ENCODE measurements at places on chromosomes 3 and 15.

- DNase-seq, result no peak
Observed at GRCh38 chr3:178804606-178805005, 267.0 kb downstream of the ZMAT3 start.

- no peak for DNase-seq
Observed at GRCh38 chr3:65716071-65716751, 322.5 kb downstream of the MAGI1 start.

DNA sequence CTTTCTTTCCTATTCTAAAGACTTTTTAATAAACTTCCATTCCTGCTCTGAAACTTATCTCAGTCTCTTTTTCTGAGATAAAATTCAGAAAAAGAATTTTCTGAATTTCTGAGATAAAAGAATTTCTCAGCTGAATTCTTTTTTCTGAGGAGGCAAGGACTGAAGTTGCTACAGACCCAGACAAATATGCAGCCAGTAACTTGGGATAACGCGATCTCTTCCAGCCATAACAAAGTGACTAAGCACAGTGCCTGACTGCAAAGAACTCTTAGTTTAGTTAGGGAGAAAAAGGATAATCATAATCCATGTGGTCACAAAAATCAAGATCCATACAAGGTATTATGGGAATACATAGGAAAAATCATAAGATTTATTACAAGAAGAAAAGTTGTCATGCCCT, 222.0 kb upstream of the GAP43 start:
- DNase-seq, result no peak

DNA sequence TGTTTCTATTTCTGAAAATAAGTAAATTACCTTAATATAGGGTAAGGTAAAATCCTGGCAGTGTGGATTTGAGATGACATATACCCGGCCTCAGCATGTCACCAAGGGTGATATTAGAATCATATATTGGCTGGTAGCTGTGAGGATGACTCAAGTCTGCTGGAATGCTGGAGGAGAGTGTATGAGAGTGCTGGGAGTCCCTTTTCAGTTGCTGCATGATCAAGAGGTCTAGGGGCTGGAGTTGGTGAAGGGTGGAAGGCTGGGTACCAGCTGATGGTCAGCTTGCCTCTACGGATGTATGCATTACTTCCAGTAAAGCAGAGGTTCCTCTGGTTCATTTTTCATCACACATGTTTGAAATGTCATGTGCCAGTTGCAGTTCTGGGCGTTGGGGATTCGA, 40.6 kb downstream of the SLC25A26 start:
- no peak for DNase-seq

- DNase-seq, result no peak
Observed at GRCh38 chr3:139267300-139268246, 76.2 kb upstream of the MRPS22 start.

GRCh38 chr15:74497584-74497983, 36.6 kb upstream of the UBL7 start:
- DNase-seq, result no peak

DNA sequence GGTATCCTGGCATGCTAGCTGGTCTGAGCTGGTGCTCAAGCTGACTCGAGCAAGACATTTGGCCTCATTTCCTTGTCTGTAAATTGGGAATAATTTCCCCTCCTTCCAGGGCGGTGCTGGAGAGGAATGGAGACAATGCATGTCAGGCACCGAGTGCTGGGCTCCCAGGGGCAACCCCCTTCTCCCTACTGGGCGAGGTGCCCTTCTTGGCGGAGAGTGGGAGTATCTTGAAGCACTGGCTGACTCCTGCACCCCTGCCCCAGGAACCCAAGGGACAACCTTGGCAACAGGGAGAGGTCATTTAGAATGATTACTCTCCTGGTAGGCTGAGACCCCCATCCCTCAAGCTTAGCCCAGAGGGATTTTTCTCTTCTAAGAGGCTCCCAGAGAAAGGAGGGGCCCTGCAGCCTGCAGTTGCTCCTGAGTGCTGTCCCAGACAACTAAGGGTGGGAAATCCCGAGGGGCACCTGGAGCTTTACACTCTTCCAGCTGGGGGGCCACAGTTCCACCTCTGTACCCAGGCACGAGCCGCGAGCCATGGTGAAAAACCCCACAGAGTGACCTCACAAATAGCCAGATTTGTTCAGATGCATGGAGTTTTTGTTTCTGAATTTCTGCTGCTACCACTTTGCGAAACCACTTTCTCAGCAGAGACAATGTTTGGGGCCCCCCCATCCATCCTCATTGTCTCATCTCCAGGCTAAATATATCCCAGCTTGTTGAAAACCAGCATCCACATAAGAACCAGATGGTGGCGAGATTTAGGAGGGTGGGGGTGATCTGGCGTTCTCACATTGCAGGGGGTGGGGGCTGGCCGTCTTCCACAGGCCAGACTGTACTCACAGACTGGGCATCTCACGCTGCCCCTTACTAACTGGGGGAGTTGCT, 44.8 kb downstream of the ABTB1 start:
- DNase-seq, result no peak

DNA sequence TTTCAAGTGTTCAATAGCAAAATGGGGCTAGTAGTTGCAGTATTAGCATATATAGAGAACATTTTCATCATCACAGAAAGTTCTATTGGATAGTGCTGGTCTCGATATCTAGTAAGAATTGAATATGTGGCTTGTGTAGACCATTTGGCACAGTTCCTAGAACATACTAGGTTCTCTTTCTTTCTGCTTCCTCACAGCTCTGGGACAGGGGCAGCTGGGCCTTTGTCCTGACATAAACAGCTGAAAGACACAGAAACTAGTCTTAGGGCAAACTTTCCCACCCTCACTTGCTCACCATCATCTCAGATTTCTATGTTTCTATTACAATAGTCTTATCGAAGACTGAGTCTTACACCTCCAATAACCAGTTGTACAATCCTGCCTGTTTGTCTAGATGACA, 63.7 kb upstream of the DLG1 start:
- DNase-seq, result no peak

DNA sequence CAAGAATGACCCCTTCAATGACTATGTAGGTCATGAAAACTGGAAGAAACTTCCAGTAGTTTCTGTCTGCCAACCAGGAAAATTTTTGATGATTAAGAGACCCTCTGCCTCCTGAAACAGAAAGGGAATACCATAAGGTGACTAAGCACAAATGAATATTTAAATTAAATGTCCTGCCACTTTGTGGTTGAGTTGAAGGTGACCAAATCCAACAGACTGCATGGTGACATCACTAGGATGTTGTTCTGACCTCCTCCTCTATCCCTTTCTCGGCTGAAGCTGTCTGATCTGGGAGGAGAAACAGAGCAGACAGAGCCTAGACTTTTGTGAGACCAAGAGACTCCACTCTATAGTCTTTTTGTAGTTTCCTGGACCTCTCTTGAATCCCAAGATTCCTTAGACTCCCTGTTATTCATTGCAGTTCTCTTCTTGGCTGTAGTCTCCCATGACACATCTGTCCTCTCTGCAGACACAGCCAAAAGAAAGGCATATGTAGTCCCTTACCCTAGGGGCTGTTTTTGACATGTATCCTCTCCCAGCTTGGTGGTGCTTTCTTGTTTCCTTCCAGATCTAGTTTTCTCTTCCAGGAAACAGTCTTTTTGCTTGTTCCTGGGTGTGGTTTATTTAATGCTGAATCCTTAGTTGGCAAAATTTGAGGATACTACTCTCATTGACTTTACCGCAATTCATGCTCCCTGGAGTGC, 55.2 kb upstream of the UBE3A start:
- no peak for DNase-seq

DNA sequence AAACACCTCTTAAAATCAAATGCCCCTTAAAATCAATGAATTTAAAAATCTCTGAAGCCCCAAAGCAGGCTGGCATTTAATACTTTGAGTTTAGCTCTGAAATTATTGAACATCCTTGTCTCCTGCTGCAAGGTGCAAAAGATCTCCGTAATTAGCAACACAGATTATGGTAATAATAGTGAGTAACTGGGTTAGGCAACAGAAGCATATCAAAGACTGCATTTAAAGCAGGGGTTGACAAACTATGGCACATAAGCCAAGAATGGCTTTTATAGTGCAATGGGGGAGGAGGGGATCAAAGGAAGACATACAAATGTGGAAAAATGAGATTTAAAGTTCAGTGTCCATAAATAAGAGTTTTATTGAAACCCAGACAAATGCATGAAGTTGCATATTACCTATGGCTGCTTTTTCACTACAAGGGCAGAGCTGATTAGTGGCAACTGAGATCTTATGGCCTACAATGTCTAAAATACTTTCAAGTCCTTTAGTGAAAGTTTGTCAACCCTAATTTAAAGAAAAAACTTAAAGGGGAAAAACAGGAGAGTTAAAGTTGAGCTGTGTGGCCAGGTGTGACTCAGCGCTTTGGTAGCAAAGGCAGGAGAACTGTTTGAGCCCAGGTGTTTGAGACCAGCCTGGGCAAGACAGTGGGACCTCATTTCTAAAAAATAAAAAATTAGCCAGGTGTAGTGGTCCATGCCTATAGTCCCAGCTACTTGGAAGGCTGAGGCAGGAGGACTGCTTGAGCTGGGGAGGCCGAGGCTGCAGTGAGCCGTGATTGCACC, 157.6 kb downstream of the TBL1XR1 start:
- no peak for DNase-seq

- DNase-seq, result no peak
Observed at GRCh38 chr3:38274864-38275649, 7.0 kb upstream of the SLC22A14 start.

DNA sequence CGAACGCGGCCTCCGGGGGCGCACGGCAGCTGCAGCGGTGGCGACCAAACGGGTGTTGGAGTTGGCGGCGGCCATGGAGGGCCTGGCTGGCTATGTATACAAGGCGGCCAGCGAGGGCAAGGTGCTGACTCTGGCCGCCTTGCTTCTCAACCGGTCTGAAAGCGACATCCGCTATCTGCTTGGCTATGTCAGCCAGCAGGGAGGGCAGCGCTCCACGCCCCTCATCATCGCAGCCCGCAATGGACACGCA, 725 bp downstream of the FEM1B start:
- DNase-seq, result no peak

- DNase-seq, result no peak
Observed at GRCh38 chr3:127464642-127465041, 125.9 kb downstream of the TPRA1 start.

DNA sequence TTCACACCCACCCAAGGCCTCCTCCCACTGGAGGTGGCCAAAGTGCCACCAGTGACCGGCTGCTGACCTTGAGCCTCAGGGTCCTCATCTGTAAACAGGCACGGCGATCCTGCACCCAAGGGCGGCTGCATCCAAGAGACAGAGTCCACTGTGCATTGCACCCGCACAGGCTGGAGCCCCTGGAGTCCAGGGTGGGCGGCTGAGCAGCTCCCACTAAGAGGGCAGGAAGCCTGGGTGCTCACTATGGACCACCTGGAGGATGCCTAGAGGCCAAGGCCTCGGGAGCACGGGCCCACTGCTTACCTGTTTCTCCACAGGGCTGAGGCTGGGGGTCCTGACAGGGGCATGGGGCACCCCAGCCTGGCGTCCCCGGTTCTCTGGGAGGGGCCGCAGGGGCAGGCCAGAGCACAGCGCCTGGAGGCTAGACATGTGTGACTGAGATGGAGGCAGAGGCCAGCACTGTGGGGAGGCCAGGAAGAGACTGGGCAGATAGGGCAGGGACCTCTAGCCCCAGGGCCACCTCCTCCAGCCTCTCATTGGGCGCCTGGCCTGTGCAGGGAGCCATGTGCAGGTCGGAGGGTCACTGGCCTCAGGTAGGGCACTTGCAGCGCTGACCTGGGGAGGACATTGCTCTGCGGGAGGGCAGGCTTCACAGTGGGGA, at the start of gene UROC1:
Gene UROC1, minus strand, starts transcription at position 483 of the 661 bp plus-strand sequence. Its CDS starts 54 bp downstream, at position 429.
- no peak for DNase-seq

- no peak for DNase-seq
Observed at GRCh38 chr15:82894971-82895520, 57.5 kb downstream of the HOMER2 start.
